ENCODE measurements at places on chromosomes 3 and 15.

- peak; percentile 29 for DNase-seq
Observed at GRCh38 chr3:196518966-196519717, 4.0 kb upstream of the SMCO1 start.

DNA sequence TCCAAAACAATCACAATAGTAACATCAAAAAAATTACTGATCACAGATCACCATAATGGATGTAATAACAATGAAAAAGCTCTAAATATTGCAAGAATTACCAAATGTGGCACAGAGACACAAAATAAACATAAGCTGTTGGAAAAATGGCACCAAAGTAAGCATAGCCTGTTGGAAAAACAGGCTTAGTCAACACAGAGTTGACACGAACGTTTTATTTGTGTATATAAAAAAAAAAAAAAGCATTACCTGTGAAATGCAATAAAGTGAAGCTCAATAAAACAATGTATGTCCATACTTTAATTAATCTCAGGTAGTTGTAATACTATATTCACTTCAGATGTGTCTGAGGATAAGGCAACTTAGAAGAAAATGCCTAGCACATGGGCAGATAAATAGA, 77.1 kb downstream of the NR1I2 start:
- DNase-seq = no peak

- DNase-seq = no peak
Observed at GRCh38 chr3:1953536-1953935, 145.1 kb upstream of the CNTN4 start.

GRCh38 chr3:98460220-98460619, 2.8 kb upstream of the OR5K1 start:
- DNase-seq = no peak

DNA sequence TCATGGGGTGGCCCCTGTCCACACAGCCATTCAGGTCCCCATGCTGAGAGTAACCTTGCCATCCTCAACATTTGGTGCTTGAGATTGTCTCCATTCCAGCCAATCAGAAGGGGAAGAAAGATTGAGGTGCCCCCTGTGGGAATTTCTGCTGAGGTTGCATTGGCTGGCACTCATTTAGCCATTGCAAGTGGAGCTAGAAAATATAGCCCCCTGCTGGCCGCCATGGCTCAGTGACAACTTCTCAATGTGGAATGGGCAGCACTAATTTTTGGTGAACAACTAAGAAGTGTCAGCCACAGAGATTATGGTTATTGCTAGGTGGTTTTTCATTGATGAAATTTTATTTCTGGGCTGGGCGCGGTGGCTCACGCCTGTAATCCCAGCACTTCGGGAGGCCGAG, 22.0 kb downstream of the COL6A6 start:
- no peak for DNase-seq

DNA sequence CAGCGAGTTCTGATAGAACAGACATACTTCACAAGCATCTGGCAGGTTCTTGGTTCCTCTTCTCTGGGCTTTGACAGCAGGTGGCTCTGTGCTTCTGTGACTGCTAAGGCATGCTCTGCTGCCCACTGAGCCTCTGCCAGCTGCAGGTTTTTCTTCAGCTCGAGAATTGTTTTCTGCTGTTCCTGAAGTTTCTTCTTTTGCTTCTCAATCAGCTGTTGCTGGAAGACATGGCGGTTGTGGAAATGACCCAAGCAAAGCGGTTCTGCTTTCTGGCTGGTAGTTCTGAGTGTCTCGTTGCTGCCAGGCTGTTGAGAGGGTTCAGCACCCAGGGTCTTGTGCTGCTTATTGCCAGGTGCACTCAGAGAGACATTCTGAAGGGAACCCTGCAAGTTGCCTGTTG, 50.8 kb downstream of the CCDC191 start:
- no peak for DNase-seq

DNA sequence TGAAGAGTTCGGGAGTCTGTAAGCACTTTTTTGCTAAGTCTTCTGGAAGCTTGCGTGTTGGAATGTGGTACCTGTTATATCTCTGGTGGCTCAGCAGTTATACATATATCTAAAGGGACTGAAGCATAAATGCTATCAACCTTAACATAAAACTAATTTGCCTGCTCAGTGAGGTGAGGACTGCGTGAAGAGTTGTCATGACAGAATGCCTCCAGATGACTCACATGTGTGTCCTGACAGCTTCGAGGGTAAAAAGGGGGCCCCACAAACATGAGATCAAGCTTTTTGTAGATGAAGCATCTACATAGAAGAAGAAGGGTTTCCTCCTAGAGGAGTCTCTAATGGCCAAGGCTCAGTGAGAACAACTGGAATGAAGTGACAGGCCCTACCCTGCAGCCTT, 88.8 kb upstream of the C3orf80 start:
- no peak for DNase-seq

- no peak for DNase-seq
Observed at GRCh38 chr3:115399750-115400149, 223.6 kb upstream of the GAP43 start.

All from heart right ventricle (tissue), 16 donors.